Right ventricle myocardium superior (tissue), 1 donor: ENCODE measurements at places on chromosomes 16 and 17. TPM values are rescaled to one million over a fixed set of nuclear protein-coding genes. Genes with fewer than 3 reads are reported as not detected.

The SMG1 gene
- 39.3 TPM for total RNA-seq

The EVPL gene
- 0.08 TPM for total RNA-seq

The MYH11 gene
- total RNA-seq: 14.0 TPM

The CALB2 gene
- 0.30 TPM for total RNA-seq

The ABCA6 gene
- total RNA-seq: 29.7 TPM

The NT5M gene
- 8.5 TPM for total RNA-seq

The KLHL10 gene
- not detected for total RNA-seq

The NTN3 gene
- total RNA-seq: 0.19 TPM

The KCNG4 gene
- not detected for total RNA-seq

The SNX20 gene
- total RNA-seq: 0.62 TPM
